ENCODE measurements at places on chromosomes 1 and 21. TPM values are rescaled to one million over a fixed set of nuclear protein-coding genes. Genes with fewer than 3 reads are reported as not detected.

The KRTAP13-2 gene
- not detected for total RNA-seq

GRCh38 chr1:89100412-89100811 lies 25.5 kb downstream of the GBP2 start:
- H3K4me1 ChIP-seq, result no peaks in the 10 kb centered on the region
- no peaks in the 10 kb centered on the region for H3K27me3 ChIP-seq
- H3K36me3 ChIP-seq, result peaks cover 16% of the 10 kb centered on the region
- H3K27ac ChIP-seq, result no peak overlapping the region

DNA sequence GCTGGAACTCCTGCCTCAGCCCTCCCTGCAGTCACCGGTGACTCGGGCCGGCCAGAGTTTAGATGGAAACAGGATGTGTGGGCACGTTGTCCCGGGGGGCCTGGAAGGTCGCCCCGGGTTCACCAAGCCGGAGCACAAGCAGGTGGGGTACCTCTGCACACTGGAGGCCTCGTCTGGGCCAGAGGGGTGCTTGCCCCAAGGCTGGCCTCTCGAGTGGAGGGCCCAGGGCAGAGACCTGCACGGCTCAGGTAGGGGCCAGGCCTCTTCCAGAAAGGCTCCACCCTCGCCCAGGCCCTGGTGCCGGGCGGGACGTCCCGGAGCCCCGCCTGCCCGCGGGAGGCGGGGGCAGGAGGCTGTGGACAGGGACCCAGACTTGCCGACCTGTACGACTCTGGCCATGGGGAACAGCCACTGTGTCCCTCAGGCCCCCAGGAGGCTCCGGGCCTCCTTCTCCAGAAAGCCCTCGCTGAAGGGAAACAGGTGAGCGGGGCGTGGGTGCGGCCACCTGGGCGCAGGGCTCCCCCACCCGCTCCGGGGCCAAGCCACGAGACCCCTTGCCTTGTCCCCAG lies at the start of gene PLEKHN1:
TSS of gene PLEKHN1 (plus strand) at position 348 of the 569 bp plus-strand sequence. CDS start at position 398, 50 bp downstream.
- H3K4me3 ChIP-seq, result peak within 1 kb of the TSS; percentile 60
- H3K4me1 ChIP-seq, result peaks cover 25% of the 10 kb centered on the region
- DNase-seq, result peak; percentile 89
- H3K27me3 ChIP-seq, result peaks cover 12% of the 10 kb centered on the region
- H3K36me3 ChIP-seq, result peaks cover 26% of the 10 kb centered on the region

The FCRL4 gene
- total RNA-seq, result not detected

The ILDR2 gene
- 2.1 TPM for total RNA-seq

DNA sequence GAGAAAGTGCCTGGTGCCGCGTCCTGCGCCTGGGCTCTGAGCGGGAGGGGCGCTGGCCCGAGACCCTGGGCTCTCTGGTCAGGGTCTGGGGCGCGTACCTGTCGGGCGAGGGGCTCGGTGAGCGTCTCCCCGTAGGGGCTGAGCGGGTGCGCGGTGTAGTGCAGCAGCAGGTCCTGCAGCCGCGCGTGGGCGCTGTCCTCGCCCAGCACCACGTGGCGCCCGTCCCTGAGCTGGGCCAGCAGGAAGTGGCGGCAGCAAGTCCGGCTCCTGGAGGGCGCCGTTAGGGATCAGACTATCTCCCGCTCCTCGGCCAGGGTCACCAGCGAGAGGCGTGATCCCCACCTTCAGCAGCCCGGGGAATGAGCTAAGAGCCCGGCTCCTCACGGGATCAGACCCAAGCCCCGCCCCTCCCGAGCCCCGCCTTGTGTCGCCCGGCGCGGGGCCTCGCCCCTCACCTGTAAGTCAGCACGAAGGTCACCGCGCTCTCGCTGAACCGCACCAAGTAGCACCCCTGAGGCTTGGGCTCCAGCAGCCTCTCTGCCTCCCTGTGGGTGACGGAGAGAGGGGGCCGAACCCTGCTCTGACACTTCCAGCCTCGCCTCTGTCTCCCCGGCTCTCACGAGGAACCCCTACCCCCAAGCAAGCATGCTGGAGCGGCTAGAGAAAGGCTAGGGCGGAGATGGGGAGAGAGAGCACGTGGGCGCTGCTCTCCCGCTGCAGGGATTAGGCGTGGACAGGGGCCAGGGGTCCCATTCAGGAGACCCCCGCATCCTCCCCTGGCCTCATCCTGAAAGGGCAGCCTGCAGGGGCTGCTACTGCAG lies 2.7 kb downstream of the SH2D2A start:
- H3K4me3 ChIP-seq, result peak overlapping the region; percentile 35
- H3K4me1 ChIP-seq, result peaks cover 28% of the 10 kb centered on the region
- no peak overlapping the region for H3K27ac ChIP-seq
- DNase-seq, result peak; percentile 93

The KRTAP12-2 gene
- not detected for total RNA-seq

DNA sequence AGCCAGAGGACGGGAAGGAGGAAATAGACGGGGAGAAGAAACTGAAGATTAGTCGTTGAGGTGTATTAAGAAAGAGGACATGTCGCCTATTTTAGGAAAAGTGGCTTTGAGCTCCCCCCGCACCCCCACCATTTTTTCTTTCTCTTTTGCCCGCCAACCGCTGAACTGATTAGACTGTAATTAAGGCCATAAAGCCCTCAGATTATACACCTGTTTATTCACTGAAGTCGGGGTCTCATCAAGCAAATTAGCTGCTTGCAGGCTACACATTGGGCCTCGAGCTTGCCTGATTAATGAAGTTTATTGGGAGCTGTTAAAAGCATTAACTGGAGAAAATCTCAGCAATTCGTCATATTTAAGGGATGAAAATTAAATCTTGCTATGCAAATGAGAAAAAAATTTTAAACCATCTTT lies 119.4 kb upstream of the RRP15 start:
- no peak overlapping the region for H3K27ac ChIP-seq
- peaks cover 98% of the 10 kb centered on the region for H3K27me3 ChIP-seq
- DNase-seq, result no peak
- no peaks in the 10 kb centered on the region for H3K36me3 ChIP-seq

DNA sequence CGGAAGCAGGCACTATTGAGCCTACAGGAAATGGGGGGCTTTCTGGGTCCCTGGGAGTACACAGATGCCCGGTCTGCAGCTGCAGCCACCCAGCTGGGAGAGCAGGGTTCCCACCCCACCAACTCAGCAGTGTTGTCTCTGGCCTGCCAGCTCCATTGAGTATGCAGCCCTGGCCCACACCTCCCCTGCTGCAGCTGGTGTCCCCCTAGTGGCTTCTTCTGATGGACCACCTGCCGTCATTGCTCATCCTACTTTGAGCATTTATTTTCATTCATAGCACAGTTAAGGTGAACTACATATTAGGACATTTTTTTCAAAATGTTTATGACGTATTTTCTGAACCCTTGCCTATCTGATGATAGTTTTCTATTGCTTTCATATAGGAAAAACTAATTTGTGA lies 189.8 kb upstream of the LYPLAL1 start:
- no peaks in the 10 kb centered on the region for H3K27me3 ChIP-seq
- H3K4me1 ChIP-seq, result no peaks in the 10 kb centered on the region
- no peak for DNase-seq
- H3K27ac ChIP-seq, result no peak overlapping the region
- H3K36me3 ChIP-seq, result no peaks in the 10 kb centered on the region
- no peak overlapping the region for H3K4me3 ChIP-seq

The FCMR gene
- total RNA-seq, result 6.7 TPM

DNA sequence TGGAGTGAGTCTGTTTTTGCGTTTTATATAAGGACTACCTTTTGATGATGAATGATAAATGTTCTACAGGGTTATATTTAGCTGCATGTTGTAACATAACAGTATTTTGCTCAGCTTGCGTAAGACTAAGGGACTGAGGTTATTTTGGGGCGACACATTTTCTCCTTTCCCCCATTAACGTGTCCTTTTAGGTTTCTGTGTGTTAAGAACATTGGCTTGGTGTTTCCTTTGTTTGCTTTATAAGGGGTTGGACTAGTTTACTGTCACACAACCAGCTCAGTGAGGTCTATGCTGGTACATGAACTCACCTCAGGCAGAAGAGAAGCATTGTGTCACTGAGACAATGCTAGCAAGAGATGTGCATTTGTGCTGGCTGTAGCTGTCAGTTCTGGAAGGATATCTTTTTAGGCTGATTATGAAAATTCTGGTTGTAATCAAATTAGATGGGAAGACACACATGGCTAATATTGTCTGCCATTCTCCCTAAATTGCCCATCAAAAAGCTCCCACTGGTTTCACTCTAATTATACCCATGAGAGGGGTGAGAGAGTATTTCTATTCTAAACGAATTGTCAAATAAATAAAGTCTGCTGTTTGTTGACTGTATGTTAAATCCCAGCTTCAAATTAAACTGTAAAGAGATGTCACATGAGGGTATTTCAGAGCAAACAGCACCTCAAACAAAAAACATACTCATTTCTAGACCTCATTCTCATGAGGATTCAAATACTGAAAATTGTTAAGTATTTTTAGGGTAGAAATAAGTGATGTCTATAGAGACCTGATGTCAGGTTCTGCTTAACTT lies 62.6 kb downstream of the CDC14A start:
- no peak overlapping the region for H3K27ac ChIP-seq
- H3K27me3 ChIP-seq, result no peaks in the 10 kb centered on the region
- peaks cover 3% of the 10 kb centered on the region for H3K4me1 ChIP-seq
- no peak overlapping the region for H3K4me3 ChIP-seq
- no peaks in the 10 kb centered on the region for H3K36me3 ChIP-seq

The PYHIN1 gene
- 3.5 TPM for total RNA-seq

The CYP4X1 gene
- total RNA-seq, result 5.2 TPM

The RPTN gene
- total RNA-seq, result not detected

- H3K36me3 ChIP-seq, result no peaks in the 10 kb centered on the region
- peaks cover 6% of the 10 kb centered on the region for H3K27me3 ChIP-seq
- no peaks in the 10 kb centered on the region for H3K4me1 ChIP-seq
- peak overlapping the region; percentile 13 for H3K27ac ChIP-seq
- no peak overlapping the region for H3K4me3 ChIP-seq
- DNase-seq, result no peak
Measured at GRCh38 chr1:160868141-160868540, 5.5 kb upstream of the CD244 start.

GRCh38 chr1:234600418-234601281 lies 9.3 kb downstream of the IRF2BP2 start:
- H3K27me3 ChIP-seq, result no peaks in the 10 kb centered on the region
- peak overlapping the region; percentile 99 for H3K27ac ChIP-seq
- H3K4me3 ChIP-seq, result peak overlapping the region; percentile 55
- peaks cover 74% of the 10 kb centered on the region for H3K4me1 ChIP-seq

The GUCA2B gene
- total RNA-seq, result not detected

The SLC45A3 gene
- total RNA-seq, result 4.1 TPM
